DND-41 (cell line): ENCODE measurements at places on chromosomes 3 and 15.

GRCh38 chr3:49602877-49603411 is 48.7 kb downstream of the BSN start:
- no peak for DNase-seq

DNA sequence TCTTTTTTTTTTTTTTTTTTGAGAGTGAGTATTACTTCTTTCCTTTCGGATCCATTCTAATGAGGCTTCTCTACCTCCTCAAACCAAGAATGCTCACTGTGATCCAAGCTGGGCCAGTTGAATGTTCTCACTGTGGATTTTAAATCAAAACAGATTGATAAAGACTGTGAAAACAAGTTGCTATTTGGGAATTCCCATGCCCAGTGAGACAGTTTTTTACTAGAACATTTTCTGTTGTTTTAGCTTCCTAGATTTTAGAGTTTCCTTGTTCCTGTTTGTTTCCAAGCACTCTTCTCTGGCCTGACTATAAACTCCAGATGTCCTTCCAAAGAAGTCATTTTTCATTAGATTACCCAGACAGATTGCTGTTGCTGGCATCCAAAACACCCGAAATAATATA is 60.1 kb upstream of the GALNT15 start:
- DNase-seq: no peak

GRCh38 chr3:124599779-124600693 is 130.2 kb upstream of the UMPS start:
- no peak for DNase-seq

GRCh38 chr3:49500732-49501609 is 30.9 kb downstream of the DAG1 start:
- DNase-seq: no peak

GRCh38 chr3:193040836-193041672 is 123.4 kb upstream of the MB21D2 start:
- DNase-seq: no peak

DNA sequence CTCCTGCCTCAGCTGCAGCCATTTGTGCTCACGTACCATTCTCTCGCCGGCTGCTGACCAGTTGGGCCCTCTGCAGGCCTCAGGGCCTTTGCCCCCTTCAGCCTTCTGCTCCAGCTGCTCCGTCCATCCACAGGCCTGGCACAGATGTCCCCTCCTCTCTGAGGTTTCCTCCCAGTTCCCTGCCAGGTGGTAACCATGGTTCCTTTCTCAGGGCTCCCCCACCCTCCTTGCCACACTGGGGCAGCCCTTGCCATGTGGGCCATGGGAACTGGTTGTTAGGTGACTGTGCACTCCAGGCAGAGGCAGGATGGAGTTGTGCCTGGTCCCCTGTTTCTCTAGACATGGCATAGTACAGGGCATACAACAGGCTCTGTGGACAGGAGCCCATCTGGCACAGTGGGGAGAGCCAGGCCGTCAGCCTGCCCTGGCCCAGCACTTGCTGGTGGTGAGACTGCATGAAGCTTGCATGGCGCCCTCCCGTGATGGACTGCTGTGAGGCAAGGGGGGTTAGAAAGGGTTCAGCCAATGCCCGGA is 148.9 kb downstream of the DNAJB8 start:
- no peak for DNase-seq

DNA sequence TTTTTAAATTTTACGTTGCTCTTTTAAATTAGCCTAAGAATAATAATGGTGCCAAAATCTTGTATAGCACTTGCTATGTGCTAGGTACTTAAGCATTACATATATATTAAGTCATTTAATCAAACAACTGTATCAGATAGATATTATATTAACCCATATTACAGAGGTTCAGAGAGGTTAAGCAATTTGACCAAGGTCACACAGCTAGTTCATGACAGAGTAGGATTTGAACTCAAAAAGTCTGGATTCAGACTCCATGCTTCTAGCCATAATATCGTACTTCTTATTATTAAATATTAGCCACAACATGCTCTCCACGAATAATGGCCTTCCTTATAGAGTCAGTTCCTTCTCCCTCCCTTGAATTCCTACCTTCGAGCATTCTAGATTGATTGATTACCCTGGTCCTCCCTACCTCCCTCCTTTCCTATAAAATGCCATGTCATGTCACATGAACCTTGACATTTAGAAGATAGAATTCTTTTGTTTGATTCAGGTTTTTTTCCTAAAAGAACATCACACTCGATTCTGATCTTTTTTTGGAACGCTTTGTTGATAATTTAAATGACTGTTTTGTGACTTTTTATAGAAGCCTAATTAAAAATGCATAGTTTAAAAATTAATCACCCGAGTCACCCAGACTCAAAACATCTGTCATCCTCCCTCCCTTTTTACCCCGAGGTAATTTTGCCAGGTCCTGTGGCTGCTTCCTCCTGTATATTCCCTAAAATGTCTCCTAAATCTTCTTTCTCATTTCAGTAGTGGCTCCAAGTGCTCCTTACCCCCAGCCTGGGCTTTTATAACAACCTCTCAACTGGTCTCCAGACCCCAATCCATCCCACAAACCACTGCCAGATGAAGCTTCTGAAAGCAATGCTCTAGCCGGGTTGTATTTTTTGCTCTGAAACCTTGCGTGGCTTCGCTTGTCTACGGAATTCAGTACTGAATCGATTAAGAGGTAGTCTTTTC is 8.5 kb upstream of the PSMD6 start:
- DNase-seq: no peak

- no peak for DNase-seq
Measured at GRCh38 chr15:26974120-26974780, 3.3 kb downstream of the GABRG3 start.

- no peak for DNase-seq
Measured at GRCh38 chr3:47782446-47783308, 984 bp upstream of the SMARCC1 start.
